ENCODE measurements at places on chromosomes 1 and 21. TPM values are rescaled to one million over a fixed set of nuclear protein-coding genes. Genes with fewer than 3 reads are reported as not detected.

DNA sequence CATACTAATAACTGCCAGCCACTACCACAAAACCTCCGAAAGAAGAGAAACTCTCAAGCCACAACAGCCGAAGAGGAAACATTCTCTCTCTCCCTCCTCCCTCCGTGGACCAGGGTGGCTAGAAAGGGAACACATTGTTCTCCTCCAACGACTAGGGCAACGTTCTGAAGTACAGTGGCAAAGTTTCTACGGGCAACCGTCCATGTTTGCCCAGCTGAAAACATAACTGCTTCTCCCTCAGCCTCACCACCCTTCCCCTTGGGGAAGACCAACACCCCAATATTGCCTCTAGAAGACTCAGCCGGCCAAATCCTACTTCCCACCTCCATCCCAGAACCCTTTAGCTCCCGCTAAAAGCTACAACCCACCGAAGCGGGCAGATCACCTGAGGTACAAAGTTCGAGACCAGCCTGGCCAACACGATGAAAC is 2.0 kb downstream of the GLUL start:
- DNase-seq: peak; percentile 48

LRRC52 gene
- 0.09 TPM for total RNA-seq

- DNase-seq: no peak
Observed at GRCh38 chr21:45482899-45483821, 59.1 kb downstream of the SLC19A1 start.

KCNE1 gene
- total RNA-seq: 0.31 TPM

DNA sequence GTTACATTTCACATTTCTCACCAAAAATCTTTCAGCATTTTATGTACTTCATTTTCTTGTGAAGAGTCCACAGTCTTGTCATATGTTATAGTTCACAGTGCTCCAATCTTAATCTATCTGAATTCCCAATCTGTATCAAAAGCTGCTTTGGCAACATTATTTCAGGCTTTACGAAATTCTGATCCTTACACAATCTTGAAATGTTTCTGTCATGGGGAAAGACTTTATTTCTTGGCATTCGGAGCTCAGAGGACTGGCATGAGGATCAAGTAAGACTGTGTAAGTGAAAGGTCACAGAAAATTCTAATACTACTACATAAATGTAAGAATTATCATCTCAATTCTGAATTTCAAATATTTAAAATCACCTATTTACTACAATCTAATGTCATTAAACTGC is 2.0 kb downstream of the USP33 start:
- peak; percentile 6 for DNase-seq

DNA sequence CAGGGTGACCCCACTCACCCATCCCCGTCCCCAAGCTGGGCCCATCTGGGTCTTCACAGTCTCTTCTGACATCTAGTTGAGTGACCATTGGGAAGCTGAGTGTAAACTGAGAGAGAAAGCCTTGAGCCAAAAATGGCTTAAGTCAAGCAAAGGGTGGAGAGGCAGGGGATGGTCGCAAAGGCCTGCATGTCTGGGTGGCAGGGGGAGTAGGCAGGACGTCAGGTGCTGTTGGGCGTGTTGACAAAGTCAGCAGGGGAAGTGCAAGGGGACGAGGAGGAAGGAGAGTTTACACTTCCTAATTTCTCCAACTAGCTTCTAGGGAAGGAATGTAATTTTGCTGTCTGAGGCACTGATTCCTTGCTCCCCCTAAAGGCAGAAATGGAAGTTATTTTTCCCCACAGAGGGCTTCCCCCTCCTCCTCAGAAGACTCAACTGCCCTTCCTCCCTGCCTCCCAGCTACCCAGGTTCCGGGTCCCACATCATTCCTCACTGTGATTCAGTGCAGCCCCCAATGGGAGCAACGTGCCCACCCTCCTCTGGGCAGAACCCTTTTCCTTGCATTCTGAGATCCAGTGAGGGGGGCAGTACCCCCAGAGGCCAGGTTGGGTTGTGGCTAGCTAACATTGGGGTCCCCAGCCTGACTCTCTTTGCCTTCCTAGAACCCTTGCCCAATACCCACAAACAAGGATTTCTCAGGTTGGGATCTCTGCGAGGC is 1.2 kb upstream of the ADORA1 start:
- DNase-seq: peak; percentile 59

TMEM125 gene
- total RNA-seq: not detected

ANGPTL7 gene
- total RNA-seq: 1.2 TPM

GRCh38 chr21:45104560-45104959 is 30.2 kb downstream of the ADARB1 start:
- DNase-seq: peak; percentile 33

IBA57 gene
- 5.2 TPM for total RNA-seq
